Activated T-helper 9 cell treated with anti-CD3 and anti-CD28 coated beads, Interleukin-2, amount 50 U/mL, for 16 hours (primary cell): ENCODE measurements at places on chromosomes 5 and 9.

DNA sequence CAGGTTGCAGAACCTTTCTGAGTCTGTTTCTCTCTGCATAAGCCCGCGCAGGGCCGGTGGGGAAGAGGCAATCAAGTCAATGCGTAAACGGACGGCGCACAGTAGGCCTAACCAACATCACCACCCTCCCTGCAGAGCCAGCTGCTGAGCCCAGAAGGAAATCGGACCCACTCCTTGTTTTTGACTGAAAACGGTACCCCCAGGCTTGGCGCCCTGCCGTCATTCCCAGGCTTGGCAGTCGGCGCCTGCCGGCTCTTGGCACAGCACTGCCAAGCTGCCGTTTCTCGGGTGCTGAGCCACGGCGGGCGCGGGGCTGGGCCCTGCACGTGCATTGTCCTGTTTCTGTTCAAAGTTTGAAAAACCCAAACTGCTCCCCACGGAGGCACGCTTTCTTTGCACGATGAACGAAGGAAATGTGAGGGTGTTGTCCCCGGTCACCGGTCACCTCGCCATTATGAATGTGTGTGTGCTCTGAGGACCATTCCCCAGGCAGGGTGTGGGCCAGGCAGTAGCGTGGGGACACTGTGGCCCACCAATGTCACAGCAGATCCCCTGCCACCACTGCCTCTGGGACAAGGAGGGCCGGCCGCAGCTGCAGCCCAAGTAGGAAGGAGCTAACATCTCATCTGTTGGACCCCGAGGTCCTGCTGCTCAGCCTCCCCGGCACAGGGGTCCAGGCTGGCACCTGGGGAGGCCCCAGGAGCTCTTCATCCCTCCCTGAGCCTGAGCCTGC, 20.1 kb downstream of the FIBCD1 start:
- DNase-seq: no peak

DNA sequence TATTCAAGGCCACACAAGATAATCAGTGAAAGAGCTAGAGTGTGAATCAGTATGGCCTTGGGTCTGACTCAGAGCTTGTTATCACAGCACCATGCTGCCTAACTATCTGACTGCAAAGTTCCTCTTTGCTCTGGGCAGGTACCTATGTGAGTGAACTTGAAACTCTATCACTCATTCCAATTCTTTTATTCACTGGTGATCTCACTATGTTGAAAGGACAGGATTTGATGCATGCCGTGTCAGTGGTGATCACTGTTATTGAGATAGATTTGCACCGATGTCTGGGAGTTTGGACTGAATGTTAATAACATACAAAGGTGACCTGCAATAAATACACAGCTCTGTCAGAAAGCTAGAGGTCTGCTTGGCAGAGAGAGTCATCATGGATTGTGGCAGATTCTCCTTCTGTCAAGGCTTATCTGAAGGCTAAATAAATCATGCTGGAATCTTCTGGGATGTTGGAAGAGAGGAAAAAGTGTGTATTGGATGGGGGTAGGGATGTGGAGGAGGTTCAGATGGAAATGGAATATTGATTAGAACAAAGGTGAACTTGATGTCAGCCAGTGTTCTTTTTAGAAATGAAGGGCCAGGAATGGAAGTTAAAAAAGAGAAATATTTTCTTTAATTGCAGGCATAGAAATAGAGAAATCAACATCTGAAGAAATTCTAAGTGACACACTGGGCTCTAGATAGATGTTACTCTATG, 91.8 kb upstream of the TNC start:
- DNase-seq: no peak

- DNase-seq: no peak
Measured at GRCh38 chr9:14212697-14213420, 101.1 kb downstream of the NFIB start.

- no peak for DNase-seq
Measured at GRCh38 chr5:173612948-173613347, 3.5 kb downstream of the BOD1 start.

- DNase-seq: no peak
Measured at GRCh38 chr5:32777733-32778132, 66.6 kb downstream of the NPR3 start.

DNA sequence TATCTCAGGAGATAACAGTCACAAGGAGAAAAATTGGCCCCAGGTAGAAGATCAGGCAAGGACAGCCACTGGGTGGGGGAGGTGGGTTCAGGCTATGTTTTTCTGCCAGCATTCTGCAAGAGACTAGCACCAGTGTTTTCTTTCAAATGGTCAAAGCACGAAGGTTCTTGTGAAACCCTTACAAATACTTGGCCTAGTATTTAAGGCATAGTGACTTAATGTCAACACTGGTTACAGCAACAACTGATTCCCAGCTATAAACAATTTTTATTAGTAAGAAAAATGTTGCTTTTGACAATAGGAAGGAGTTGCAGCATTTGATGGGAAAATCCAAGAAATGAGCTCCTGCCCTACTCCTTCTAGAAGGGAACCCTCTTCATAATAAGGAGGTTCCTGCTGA, 349.6 kb downstream of the SLIT3 start:
- DNase-seq: no peak

GRCh38 chr5:43553381-43553780, 3.5 kb downstream of the PAIP1 start:
- DNase-seq: no peak

DNA sequence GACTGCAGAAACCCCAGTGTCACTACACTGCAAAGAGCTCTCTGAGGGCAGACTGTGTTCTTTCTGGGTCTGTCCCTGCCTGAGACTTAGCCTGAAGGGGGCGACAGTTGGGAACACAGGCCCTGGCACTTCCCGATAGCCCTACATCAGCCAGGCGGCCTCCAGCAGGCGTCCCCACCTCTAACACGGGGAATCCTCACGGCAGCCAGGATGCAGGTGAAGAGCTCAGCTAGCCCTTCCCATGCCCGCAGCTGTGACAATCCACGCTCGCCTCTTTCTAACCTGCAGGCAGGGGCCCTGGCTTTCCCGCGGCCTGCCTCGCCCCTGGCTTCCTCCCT, 5.9 kb downstream of the MED22 start:
- no peak for DNase-seq

- no peak for DNase-seq
Measured at GRCh38 chr9:81782313-81782995, 93.1 kb upstream of the TLE1 start.
